ENCODE measurements at places on chromosomes 12 and 14.

DNA sequence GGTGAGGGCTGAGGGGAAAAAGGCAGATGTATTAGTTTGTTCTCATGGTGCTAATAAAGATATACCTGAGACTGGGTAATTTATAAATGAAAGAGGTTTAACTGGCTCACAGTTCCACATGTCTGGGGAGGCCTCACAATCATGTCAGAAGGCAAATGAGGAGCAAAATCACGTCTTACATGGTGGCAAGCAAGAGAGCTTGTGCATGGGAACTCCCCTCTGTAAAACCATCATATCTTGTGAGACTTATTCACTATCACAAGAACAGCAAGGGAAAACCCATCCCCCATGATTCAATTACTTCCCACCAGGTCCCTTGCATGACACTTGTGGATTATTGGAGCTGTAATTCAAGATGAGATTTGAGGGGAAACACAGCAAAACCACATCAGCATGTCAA lies 1220.9 kb downstream of the GALC start:
- no peak for DNase-seq

DNA sequence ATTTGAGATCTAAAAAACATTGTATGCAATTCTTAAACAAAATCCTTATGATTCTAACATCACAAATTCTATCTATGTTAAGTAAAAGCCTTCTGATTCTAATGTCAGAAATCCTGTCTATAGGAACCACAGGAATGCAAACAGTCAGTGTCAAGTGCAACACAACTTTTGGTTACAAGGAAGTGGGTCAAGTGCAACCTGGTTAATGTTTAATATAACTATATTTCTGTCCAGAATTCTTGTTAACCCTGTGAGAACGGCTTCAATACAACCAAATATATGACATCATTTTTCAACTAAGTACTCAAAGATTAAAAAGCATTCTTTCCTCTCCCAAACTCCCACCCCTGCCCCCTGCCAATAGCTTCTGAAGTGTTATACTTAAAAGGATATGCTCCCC lies 107.9 kb upstream of the PLEKHA5 start:
- DNase-seq, result no peak

- no peak for DNase-seq
Observed at GRCh38 chr14:50736932-50737419, 68.9 kb upstream of the SAV1 start.

- DNase-seq, result no peak
Observed at GRCh38 chr14:34195964-34196363, 245.1 kb upstream of the EGLN3 start.

- no peak for DNase-seq
Observed at GRCh38 chr12:122836027-122836921, 1.0 kb downstream of the HIP1R start.

- DNase-seq, result no peak
Observed at GRCh38 chr12:452667-453210, 7.0 kb upstream of the B4GALNT3 start.

- DNase-seq, result no peak
Observed at GRCh38 chr14:36514278-36515104, 5.5 kb downstream of the NKX2-1 start.

DNA sequence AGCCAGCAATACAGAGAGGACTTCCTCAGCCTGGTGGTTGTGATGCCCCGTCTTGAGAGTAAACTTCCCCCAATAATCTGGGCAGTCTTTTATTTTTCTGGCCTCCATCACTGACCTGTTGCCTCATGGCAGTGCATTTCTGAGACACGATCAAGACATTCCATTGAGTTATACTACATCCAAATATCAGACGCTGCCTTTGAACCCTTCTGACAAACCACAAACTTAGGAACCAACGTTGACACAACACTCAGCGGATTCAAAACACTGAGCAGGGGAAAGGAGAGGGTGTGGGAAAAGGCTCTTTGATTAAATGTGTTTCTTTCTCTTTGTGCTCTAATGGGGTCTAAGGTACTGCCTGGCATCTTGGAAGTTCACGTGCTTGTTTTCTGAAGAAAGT lies 100.7 kb upstream of the TBX5 start:
- DNase-seq, result no peak

GRCh38 chr14:77316872-77317301 lies 3.8 kb downstream of the POMT2 start:
- no peak for DNase-seq

DNA sequence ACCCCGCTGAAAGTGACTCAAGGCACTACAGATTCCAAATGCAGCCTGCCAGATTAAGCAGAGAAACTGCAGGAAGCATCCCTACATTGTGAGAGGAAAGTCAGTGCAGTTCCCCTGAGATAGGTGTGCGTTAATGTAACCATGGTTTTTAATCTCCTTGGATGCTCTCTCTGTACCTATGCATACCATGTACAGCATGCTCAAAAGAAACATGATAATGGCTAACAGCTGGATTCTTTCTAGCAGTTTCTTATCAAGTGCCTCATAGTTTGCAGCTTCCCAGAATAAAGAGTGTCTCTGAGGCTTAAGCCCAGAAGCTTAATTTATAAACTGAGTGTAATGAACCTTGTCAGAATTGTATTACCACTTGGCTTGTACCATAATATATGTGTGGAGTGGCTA lies 17.1 kb upstream of the MDM1 start:
- no peak for DNase-seq

GRCh38 chr12:39341179-39341578 lies 101.7 kb downstream of the KIF21A start:
- no peak for DNase-seq

DNA sequence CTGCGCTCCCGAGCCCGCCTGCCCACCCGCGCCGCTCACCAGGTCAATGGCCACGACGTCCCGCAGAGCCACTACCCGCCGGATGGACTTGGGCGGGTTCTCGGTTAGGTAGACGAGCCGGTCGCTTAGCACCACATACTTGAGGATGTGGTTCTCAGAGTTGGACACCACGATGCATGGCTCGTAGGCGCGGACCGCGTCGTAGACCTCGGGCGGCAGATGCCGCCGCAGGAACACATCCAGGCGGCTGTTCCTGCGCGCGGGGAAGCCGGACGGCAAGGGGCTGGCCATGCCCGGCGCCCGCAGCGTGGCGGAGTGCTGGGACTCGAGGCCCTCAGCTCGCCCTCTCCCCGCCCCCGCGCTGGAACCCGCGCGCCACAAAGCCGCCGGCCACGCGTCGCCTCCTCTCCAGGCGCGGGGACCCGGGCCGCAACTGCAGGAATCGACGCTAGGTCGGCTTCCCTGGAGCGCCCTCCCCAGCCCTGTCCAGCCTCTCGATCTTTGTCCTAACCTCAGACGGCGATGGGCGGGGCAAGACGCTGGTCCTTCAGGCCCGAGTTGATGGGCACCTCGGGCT lies at the start of gene C12orf56:
C12orf56 (minus strand) TSS at position 484 of the 577 bp plus-strand sequence; CDS start at position 291, 193 bp downstream.
- no peak for DNase-seq

DNA sequence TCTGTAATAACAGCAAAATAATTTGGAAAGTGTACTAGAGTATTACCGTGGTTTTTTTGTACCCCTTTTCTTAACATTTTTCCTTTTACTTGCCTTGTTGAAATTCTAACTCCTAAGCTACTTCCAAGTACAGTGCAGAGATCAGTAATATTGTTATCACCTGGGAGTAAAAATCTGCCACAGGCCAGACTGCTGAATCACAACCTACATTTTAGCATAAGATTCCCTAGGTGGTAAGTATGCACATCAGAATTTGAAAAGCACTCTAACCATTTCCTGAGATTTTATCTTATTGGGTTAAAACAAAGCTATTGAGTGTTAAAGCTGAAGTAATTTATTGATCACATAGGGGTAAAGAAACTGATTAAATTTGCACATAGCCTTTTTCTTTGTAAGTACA lies 55.2 kb upstream of the KCNH3 start:
- no peak for DNase-seq

DNA sequence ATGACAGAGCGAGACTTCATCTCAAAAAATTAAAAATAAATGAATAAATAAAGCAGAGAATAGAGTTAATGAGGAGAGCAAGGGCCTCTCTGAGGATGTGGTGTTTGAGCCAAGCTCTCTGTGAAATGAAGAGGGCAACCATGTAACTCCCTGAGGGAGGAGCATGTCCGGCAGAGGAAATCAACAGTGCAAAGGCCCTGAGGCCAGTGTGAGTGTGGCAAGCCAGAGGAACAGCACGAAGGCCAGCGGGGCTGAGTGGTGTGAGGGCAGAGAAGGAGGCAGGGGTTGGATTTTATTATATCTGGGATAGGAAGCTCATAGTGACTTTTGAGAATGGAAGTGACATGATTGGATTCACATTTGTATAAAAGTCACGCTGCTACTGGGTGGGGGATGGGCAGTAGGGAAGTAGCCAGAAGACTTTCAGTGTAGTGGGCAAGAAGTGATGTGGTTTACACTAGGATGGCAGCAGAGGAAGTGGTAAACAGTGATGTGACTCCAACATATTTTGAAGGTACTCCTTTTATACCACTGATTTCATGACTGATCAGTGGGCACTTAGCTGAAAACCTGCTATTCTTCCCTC lies 10.3 kb upstream of the LRP1-AS start:
- no peak for DNase-seq

- DNase-seq, result no peak
Observed at GRCh38 chr12:72201457-72201856, 70.7 kb upstream of the TRHDE start.

DNA sequence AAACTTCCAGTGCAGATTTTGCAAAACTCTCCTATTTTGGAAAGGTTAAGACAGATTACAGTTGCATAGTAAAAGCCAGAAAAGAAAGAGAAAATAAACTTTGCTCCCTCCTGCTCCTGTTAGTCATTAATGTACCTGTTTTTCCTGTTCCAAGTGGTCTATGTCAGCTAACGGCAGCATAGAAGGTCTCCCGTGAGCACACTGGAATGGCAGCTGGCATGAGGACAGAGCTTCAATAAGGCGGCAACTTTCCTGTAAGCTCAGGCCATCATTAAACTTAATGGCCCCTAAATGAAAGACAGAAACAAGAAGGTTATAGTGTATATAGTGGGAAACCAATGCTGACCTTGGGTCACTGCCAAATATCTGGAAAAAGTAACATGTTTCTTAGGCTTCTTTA lies 16.0 kb downstream of the EIF2B2 start:
- DNase-seq, result no peak

GRCh38 chr12:54650409-54650808 lies 2.2 kb upstream of the DCD start:
- no peak for DNase-seq

DNA sequence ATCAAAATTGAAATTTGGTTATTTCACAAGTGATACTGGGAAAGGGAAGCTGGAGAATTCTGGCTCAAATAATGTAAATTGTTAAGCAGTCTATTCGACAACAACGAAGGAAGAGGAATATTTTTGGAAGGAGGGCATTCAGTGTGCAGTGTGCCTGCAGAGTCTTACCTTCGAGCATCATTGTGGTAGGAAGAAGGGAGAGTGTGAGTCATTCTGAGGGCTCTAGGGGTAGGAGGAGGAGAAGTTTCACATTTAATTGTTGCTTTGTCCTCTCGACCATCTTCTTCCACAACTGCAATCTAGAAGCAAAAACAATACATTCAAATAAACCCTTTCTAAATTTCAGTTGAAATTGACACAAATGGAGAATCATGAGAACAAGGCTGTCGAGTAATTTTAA lies 263.0 kb downstream of the ACSS3 start:
- no peak for DNase-seq

GRCh38 chr14:96205059-96205977 lies 679 bp downstream of the BDKRB2 start:
- no peak for DNase-seq

GRCh38 chr12:15754233-15754632 lies 35.0 kb downstream of the EPS8 start:
- no peak for DNase-seq

GRCh38 chr12:107277855-107278254 lies 184.5 kb upstream of the CRY1 start:
- DNase-seq, result no peak

DNA sequence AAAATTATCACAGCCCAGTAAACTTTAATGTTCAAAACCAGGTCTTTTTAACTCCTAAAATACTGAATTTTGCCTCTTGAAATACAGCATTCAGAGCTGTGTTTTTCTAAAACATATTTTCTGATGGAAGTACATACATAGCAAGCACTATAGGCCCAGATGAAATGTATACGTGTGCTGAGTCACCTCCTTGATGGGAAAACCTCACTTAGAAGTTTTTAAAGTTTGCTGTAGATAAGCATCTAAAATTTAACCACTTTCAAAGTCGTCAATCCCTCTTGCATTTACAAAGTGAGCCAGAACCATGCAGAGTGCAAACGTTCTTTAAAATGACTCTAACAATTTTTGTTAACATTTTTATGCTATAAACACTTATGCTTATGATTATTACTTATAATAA lies 618.8 kb downstream of the RPS29 start:
- DNase-seq, result no peak

DNA sequence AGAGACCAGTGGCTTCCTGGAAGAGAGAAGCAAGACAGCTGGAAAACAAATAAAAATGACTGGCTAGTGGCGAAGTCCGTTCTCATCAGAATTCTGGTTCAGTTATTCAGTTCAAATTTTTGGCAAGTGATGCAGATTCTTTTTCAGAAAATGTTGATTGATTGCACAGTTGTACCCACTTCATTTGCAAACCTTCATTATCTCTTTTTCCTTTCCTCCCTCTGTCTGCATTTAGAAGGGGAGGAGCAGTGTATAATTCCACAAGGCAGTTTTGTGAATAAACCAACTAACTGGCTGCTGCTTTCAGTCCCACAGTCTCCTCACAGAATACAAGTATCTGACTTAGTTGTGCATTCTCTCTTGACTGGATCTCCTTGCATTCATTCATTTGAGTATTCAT lies 417.5 kb downstream of the NPAS3 start:
- DNase-seq, result no peak

- no peak for DNase-seq
Observed at GRCh38 chr14:50770586-50770985, 60.4 kb downstream of the NIN start.

DNA sequence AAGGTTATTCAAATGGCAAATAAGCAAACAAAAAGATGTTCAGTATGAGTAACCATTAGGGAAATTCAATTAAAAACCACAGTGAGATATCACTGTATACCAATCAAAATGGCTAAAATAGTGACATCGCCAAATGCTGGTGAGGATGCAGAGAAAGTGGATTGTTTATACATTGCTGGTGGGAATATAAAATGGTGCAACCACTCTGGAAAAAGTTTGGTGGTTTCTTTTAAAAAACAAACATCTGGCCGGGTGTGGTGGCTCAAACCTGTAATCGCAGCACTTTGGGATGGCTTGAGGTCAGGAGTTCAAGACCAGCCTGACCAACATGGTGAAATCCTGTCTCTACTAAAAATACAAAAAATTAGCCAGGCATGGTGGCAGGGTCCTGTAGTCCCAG lies 14.0 kb upstream of the STRAP start:
- DNase-seq, result no peak

- DNase-seq, result no peak
Observed at GRCh38 chr12:92978607-92979006, 49.5 kb upstream of the EEA1 start.
